NCI-H524 (cell line): ENCODE measurements at places on chromosomes 11 and 22.

- DNase-seq = peak; percentile 35
These were observed 7.8 kb upstream of the PYGM start for GRCh38 chr11:64767344-64768299.

DNA sequence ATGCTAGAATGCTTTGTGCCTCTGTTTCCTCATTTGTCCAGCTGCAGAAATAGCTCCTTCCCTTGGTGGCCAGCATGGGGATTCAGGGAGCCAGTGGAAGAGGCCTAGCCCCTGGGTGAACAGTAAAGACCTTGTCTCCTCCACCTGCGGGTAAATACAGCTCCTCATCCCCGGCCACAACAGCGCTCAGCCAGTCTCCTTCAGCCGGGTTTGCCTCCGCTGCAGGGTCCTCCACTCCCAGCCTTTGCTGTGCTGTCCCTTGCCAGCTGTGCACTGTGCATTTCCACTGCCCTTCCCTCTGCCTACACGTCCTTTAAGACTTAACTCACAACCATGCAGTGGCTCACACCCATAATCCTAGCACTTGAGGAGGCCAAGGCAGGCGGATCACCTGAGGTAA is 1.5 kb upstream of the CDC42EP1 start:
- DNase-seq = no peak

- peak; percentile 74 for DNase-seq
These were observed 20.1 kb downstream of the ADA2 start for GRCh38 chr22:17199003-17199731.

DNA sequence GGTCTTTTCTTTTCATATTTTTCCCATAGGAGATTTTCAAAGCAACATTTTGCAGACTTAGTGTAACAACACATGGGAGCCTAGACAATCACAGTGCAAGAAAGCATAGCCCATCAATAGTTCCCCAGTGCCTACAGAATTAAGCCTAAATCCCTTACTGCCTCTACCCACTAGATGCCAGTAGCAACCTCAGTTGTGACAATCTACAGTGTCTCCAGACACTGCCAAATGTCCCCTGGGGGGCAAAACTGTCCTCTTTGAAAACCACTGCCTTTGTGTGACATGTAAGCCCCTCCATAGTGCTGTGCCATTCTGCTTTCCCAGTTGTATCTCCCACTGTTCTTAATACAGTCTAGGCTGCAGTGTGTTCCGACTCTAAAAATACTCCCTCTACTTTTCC is 1329.0 kb downstream of the LRRC4C start:
- DNase-seq = no peak

DNA sequence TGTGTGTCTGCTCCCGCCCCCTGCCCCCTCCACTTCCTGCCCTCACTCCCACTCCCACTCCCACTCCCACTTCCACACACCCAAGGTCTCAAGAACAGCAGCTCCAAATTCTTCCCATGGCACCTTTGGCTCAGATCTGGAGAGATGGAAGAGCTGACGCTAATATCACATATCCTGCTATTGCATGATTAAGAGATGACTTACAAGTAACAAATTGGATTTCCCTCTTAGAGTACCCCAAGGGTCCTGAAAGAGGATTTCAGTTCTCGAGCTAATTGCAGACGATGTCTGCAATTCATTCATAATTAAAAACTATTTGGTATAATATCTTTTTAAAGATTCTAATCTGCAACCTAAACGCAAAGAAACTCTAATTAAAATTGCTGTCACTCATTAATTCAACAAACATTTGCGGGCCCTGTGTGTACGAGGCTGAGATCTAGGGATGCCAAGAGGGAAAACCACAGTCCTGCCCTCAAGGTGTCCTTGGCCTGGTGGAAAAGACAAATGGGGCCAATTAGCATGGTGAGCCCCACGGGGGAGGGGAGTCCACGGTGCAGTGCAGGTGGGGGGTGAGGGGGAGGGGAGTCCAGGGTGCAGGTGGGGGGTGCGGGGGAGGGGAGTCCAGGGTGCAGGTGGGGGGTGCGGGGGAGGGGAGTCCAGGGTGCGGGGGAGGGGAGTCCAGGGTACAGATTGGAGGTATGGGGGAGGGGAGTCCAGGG is 50.3 kb downstream of the CELSR1 start:
- DNase-seq = no peak

DNA sequence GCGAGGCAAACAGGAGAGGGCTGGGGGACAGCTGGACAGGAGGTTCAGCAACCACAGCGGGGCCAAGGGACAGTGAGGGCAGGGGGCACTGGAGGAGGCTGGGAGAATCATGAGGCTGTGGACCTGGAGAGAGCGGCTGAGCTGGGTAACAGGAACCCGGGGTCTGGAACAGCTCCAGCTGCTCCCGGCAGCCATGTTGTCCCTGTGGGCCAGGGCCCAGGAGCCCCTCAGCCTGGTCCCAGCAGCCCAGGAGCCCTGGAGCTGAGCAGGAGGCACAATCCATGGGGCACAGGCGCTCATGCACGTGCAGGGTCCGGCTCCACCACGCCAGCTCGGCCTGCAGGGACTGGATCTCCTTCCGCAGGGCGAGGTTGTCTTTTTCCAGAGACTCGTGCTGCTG is 7.4 kb downstream of the BATF2 start:
- no peak for DNase-seq

DNA sequence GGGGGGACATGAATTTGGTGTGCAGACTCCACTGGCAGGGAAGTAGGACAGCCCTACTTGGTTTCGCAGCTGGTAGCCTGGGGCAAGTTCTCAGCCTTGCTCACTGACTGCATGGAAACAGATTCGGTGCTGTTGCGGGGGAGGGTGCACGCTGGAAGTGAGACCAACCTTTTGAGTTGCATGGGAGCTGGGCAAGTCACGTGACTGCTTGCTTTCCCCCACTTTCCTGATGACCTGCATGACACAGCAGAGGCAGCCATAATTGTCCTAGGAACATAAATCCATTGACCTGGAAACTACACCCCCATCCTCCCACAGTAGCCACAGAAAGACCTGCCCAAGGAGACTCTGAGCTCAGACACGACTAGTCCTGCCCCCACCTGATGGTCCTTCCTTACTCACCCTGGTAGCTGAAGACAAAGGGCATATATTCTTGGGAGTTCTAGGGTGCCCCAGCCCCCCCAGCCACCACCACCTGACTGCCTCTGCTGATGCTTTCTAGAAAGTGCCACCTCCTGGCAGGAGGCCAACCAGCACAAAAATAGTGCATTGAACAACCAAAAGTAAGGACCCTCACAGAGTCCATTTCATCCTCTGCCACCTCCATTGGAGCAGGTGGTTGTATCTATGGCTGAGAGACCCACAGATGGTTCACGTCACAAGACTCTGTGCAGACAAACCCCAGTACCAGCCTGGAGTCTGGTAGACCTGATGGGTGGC is 4.1 kb upstream of the HBG2 start:
- no peak for DNase-seq
